Activated T-helper 2 cell treated with anti-CD3 and anti-CD28 coated beads, Interferon-gamma antibody, Interleukin-2, Interleukin-4, amounts not matched to agents 10 μg/mL and 5 μg/mL and 100 μg/mL, durations not matched to agents 14 hours and 24 hours and 36 hours (primary cell): ENCODE measurements at places on chromosomes 4 and X. TPM values are rescaled to one million over a fixed set of nuclear protein-coding genes. Genes with fewer than 3 reads are reported as not detected.

The CT45A1 gene
- not detected in 2 replicates for total RNA-seq

The NAA15 gene
- total RNA-seq = 86.7 and 97.4 TPM in 2 replicates

The CHST7 gene
- total RNA-seq = 3.8 TPM in 2 replicates

The RAB33B gene
- total RNA-seq = 3.8 and 4.5 TPM in 2 replicates
